ENCODE measurements at places on chromosomes 5 and 9.

DNA sequence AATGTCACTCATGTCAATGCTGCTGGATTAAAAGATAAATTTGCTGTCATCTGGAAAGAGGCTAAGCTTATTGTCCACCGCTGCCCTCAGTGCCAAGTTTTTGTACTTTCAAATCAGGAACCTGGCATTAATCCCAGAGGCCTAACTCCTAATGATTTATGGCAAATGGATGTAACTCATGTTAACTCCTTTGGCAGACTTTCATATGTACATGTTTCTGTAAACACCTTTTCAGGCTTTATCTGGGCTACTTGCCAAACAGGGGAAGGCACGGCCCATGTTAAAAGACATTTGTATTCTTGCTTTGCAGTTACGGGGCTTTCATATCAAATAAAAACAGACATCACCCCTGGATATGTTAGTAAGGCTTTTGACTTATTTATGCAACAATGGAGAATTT is 608.0 kb upstream of the ACO1 start:
- DNase-seq: no peak

- DNase-seq: peak; percentile 5
These were observed 45.4 kb downstream of the SPATA31C2 start for GRCh38 chr9:88092797-88093331.

DNA sequence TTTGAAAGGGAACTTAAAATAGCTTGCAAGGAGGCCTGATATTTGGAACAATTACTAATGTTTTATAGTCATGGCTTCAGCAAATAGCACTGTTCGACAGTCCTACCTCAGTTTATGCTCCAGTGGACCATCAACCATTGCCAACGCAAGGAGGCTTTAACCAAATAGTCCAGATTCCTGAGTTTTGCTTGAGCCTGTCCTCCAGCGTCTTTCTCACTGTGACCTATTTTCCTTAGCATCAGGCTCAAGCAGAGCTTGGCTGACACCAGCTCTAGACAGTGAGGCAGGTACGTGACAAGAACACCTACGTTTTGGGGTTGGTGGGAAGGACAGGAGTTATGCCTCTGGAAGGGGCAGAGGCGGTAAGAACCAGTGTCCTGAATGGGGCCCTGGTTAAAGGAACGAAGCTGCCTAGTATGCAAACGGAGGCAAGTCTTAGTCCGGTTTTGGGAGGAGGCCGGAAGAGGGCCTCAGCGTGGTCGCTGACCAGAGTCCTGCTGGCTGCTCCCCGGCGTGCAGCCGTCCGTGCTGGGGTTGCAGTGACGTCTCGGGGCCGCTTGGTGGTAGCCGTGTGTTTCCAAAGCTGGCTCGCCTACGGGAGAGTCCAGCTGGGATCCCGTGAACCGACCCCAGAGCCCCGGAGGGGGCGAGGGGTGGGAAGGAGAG is 998 bp upstream of the FGF18 start:
- peak; percentile 78 for DNase-seq

- no peak for DNase-seq
These were observed 172.7 kb downstream of the ROR2 start for GRCh38 chr9:91777292-91777830.

DNA sequence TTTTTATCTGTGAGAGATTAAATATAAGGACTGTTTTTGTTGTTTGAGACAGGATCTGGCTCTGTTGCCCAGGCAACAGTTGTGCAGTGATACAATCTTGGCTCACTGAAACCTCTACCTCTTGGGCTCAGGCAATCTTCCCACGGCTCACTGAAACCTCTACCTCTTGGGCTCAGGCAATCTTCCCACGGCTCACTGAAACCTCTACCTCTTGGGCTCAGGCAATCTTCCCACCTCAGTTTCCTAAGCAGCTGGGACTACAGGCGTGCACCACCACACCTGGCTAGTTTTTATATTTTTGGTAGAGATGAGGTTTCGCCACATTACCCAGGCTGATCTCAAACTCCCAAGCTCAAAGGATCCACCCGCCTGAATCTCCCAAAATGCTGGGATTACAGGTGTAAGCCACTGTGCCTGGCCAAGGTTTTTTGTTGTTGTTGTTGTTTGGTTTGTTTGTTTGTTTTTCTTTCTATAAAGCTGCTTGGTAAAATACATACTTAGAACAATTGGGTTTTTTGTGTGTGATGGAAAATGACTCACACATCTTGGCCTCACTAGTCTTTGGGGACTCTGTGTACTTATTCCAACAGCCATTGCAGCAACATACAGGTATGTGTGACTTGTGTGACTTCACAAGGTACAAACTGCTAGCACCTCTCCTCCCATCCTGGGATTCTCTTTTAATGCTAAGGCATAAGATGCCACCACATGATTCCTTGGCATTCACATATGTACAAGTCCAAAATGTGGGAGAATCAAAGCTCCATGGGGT is 36.5 kb upstream of the RASA1 start:
- no peak for DNase-seq

DNA sequence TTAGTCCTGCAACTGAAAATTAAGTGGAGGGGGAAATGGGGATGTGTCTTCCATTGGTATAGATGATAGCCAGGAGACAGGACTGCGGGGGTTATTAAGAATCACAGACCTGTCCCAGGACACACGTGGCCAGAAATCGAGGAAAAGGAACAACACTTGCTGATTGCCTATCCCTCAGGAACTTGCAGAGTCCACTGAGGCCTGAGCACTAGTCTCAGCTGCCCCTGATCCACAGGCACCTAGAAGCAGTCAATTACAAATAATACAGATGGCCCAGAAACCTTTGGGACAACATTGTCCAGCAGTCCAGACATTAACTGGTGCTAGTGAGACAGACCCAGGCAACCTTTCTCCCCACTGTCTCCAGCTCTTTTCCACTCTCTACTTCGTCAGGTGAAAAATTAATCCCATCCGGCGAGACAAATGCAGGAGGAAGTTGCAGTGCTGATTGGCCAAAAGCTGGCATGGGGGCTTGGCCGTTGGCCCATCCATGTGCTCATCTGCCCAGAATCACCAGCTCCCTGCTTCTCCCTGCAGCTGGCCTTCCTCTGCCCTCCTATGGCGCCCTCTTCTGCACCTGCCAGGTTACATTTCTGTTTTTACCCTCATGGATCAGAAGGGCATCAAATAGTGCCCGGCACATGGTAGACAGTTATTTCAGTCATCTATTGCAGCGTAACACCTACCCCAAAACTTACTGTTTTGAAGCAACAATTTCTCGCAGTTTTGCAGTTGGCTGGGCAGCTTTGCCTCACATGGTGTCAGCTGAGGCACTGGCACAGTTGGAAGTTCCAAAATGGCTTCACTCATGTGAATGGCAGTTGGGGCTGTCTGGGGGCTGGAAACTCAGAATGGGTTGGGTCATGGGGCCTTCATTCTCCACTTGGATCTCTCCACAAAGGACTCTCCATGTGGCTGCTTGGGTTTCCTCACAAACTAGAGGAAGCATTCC is 3.6 kb upstream of the B4GALT1 start:
- peak; percentile 55 for DNase-seq

DNA sequence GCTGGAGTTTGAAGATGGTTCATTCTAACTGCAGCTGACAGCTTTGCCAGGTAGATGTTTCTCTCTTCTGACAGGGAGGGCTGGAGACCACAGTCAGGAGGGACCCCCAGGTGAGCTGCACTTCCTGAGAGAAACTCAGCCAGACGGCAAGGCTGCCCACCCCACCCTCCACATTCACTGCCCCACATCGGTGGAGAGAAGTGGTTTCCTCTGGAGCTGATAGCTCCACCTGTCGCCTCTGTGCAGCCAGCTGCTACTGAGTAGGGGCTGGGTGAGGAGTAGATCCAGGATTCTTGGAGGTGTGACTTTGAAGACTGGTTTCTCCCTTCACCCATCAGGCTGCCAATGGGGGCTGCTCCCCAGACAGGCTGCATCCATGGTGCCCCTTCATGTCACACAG is 175.0 kb downstream of the CARTPT start:
- DNase-seq: no peak

DNA sequence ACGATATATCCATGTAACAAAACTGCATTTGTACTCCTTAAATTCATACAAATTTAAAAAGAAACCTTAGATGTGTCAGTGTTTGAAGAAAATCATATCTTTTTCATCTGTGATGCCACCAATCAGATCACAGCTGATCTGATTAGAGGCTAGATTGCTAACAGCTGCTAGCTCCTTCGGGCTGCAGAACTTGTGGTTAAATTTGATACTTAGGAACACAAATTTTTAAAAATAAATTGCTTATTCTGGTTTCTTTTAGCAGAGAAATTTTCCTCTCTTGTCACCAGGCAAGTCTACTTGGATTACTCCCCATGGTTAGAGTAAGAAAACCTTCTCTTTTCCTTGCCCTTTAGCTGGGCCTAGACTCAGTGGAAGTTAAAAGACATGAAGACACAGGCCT is 94.6 kb upstream of the RANBP6 start:
- DNase-seq: no peak

DNA sequence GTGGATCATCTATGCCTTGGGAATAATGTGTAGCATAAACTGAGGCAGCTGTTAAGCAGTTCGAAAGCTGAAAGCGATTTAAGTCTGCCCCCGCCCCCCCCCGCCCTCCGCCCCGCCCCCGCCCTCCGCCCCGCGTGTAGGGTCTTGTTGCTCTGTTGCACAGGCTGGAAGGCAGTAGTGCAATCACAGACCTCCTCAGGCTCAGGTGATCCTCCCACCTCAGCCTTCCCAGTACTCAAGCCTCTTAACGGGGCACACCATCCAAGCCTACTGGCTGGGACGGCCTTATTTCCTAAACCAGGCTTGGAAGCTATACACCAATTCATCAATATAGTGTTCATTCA is 945 bp downstream of the ANKDD1B start:
- no peak for DNase-seq

DNA sequence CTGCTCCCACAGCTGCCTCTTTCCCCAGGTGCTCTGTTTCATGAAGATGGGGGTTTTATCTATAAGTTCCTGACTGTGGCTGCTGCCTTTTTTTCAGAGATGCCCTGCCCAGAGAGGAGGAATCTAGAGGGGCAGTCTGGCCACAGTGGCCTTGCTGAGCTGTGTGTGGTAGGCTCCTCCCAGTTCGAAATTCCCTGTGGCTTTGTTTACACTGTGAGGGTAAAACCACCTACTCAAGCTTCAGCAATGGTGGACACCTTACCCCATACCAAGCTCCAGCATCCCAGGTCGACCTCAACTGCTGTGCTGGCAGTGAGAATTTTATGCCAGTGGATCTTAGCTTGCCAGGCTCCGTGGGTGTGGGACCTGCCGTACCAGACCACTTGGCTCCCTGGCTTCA is 250.0 kb downstream of the FER start:
- no peak for DNase-seq

GRCh38 chr5:72408603-72409002 is 88.4 kb downstream of the PTCD2 start:
- peak; percentile 33 for DNase-seq

DNA sequence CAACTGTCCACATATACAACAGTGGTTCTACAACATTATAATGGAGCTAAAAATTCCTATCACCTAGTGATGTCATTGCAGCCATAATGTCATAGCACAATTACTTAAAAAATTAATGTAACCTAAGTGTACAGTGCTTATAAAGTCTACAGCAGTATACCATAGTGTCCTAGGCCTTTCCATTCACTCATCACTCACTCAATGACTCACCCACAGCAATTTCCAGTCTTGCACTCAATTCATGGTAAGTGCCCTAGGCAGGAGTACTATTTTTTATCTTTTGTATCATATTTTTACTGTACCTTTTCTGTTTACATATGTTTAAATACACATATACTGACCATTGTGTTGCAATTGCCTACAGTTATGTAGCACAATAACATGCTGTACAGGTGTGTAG is 9.6 kb upstream of the PUM3 start:
- no peak for DNase-seq

DNA sequence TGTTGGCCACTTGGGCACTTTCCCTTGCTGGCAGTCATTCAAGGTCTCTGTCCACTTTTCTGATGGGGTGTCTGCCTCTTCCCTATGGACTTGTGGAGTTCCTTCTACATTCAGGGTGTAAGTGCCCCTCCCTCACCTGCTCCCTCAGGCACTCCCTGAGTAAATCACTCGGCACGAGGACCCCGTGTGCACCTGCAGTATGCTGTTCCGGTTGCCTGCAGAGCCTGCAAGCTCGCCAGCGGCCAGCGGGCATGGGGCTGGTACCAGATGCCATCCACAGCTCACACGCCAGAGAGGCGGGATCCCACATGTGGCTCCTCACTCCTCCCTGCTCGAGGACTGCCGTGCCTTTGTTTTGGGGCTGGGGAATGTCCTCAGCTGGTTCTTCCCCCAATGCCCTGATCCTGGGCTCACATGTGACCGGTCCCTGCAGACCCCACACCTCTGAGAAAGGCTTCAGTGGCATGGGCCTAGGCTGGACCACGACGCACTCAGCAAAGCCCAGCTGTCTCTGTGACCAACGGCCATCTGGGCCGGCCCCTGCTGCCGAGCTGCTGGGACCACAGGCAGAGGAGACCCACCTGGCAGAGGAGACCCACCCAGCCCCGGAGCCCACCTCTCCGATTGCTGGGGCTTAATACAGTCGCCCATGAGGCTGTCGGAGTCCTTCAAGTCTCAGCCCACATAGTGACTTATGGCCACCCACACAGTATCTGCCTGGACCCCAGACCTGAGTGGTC is 46.1 kb upstream of the CLPTM1L start:
- no peak for DNase-seq

DNA sequence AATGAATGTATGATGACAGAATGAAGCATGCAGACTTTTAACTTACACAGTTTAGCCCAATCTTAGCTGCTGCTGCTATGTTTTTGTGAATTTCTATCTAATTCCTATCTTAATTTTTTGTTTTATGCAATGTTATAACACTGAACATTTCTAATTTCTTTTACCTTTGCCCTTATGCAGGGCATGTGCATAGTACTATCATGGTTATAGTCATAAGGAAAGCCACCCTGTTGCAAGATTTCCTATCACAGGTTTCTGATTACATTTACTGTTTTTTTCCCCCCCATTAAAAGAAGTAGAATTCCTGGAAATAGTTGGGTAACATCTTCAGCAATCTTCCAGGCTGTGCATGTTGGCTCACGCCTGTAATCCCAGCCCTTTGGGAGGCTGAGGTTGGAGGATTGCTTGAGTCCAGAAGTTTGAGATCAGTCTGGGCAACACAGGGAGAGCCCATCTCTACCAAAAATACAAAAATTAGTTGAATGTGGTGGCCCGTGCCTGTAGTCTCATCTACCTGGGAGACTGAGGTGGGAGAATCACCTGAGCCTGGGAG is 164.4 kb downstream of the KDM4C start:
- DNase-seq: no peak

DNA sequence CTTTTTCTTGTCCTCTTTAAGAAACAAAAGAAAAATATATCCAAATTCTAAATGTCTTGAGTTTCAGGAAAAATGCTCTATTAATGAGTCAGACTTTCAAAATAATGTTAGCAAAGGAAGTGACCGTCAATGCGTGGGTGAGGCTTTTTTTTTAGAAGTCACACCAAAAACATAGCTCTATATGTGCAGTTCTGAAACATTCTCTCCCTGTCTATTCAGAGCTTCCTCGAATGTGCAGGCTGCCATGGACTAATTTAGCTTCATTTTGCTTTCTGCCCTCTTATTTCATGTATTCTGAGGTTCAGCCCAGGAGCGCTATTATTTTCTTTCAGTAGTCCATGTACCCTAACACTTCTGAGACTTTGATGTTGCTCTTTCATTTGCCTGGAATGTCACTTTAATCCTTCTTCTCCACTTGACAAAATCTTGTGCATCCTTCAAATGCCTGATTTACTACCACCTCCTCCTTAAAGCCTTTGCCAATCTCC is 72.5 kb upstream of the RASA1 start:
- peak; percentile 78 for DNase-seq

Data from suppressor macrophage treated with lipopolysaccharide for 4 hours (primary cell).